Activated CD4-positive, alpha-beta T cell treated with anti-CD3 and anti-CD28 coated beads, Interleukin-2, amount 50 U/mL, for 4 hours (primary cell): ENCODE measurements at places on chromosomes 7 and 10.

- no peak for DNase-seq
Observed at GRCh38 chr10:3803927-3804741, 19.1 kb upstream of the KLF6 start.

DNA sequence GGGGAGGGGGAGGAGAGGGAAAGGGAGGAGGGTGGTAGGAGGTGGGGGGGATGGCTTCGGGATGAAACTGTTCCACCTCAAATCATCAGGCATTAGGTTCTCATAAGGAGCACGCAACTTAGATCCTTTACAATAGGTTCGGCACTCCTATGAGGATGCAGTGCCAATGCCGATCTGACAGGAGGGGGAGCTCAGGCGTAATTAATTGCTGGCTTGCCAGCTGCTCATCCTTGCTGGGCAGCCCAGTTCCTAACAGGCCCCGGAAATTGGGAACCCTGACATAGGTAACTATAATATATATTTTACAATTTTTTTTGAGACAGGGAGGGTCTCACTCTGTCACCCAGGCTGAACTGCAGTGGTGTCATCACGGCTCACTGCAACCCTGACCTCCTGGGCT, 118.8 kb upstream of the SFMBT2 start:
- DNase-seq, result no peak

DNA sequence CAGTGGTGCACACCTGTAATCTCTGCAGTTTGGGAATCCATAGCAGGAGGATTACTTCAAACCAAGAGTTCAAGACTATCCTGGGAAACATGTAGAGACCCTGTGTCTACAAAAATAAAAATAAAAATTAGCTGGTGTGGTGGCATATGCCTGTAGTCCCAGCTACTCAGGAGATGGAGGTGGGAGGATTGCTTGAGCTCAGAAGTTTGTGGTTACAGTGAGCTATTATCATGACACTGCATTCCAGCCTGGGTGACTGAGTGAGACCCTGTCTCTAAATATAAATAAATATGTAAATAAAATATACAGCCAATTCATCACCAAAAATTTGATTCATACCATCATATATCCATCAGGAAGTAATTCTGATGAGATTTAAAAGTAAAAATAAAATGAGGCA, 60.9 kb downstream of the ANKRD7 start:
- DNase-seq, result no peak

DNA sequence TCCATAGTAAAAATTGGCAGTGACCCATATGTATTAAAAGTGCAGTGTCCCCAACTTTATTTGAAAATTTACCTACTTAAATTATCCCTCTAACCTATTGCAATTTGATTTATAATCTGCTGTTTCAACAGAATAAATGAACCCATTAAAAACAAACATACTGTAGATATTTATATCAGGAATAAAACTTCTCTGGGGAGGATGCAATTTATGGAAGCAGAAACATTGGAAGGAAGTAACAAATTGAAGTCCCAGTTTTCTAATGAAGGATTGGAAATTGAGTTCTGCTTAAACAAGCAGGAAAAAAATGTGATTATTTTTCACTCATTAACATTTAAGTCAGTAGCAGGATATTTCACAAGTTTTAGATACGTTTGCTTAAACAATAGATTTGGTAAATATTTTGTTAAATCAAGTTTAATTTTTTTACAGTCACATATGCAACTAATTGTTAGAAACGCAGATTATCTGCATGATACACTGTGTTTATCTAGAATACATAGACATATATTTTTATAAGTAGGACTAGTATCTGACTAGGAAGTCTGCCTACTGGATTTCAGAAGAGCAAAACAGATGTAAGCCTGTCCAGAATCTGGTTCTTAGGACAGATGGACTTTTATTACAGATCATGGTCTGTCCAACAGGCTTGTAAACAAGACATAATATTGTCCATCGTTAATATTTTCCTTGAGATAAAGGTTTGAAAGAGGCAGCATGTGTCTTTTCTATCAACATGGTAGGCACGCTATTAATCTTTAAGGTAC, 5.3 kb downstream of the AGMO start:
- DNase-seq, result no peak
